ENCODE measurements at places on chromosomes 3 and 15.

DNA sequence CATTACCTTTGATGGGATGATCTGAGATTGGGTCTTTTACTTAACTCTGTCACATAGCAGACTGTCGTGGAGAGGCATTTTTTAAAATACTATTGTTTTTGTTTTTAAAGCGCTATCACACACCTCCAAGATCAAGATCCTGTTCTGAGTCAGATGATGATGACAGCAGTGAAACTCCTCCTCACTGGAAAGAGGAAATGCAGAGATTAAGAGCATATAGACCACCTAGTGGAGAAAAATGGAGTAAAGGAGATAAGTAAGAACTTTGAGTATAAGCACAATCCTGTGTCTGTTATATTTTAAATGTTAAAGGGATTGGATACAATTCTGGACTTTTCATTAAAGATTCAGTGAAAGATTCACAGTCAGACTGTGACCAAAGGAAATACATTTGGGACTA is 18.4 kb upstream of the ZBTB47 start:
- DNase-seq: no peak

DNA sequence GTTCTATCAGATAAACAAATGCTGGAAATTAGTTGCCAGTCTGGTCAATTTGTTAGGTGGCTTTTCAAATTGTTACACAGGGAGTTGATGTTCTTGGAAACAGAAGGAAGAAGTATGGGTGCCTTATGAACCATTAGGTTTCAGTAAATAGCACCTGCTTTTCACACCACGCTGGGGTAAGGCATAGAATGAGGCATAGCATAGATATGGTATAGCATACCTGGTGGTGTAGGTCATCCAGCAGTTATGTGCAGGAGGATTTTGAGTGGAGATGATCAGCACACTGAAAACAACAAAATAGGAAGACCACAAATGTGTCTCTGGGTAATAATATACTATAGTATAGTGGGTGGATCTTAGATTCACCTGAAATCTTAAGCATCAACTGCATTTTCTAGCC is 121.4 kb downstream of the GMPS start:
- DNase-seq: no peak

- no peak for DNase-seq
These were observed 10.8 kb upstream of the GRIP2 start for GRCh38 chr3:14550651-14551611.

DNA sequence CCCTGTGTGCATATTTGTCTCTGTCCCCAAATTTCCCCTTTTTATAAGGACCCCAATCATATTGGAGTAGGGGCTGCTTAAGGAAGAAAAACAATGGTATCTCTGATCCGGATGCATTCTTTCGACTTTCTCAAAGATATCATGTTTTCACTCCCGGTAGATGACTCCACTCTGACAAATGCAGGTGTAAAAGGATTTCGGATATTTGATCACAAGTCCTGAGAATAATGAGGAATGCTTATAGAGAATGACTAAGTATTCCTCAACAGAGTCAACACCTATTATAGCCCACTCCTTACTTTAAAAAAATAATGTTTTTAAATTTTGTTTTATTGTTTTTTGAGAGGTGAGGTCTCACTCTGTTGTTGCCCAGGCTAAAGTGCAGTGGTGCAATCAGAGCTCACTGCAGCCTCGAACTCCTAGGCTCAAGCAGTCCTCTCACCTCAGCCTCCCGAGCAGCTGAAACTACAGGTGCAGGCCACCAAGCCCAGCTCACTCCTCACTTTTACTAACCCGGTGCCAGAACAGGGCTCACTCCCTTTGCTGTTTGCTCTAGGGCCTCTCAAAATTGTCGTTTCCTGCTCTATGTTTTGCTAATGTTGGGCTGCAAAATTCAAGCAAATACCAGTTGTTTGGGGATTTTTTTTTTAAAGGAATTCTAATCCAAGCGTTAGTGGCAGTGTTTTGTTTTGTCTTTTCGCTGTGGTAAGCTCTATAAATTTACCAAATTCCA is 24.6 kb downstream of the COL8A1 start:
- no peak for DNase-seq

GRCh38 chr3:52225452-52226228 is at the start of gene TLR9:
TSS of gene TLR9 (minus strand) at chr3:52225645. CDS start at chr3:52225529, 116 bp downstream.
- DNase-seq: no peak

Measured in hippocampal formation (tissue), 2 donors.